Tibial artery (tissue), 4 donors: ENCODE measurements at places on chromosomes 12 and 14.

DNA sequence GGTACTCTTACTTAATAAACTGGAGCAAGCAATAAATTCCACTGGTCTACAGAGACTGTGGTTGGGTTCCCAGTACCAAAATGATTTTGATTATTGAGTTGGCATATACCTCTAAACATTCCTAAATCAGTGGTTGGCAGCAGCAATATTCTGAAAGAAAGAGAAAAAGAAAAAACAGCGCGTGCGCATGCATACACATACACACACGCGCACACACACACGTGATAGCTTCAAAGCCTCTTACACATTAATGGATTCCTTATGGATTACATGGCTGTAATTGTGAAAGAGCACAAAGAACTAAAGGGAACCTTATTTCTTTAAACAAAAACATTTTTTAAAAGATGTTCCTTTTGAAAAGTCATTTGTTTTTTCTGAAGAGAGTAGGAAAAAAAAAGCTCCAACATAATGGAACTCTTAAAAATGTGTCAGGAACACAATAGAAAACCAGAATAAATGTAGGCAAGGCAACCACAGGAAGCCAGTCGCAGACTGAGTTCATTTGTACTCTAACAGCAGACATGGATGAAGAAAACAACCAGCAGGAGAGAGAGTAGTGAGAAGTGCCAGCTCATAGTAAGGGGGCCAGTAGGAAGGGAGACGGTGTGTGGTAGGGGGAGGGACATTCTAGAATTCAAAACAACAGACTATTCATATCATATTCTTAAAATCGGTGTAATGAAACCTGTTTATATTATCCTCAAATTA lies 80.0 kb downstream of the DRAM1 start:
- DNase-seq, result no peak
- no peak overlapping the region for H3K4me3 ChIP-seq
- H3K4me1 ChIP-seq, result no peaks in the 10 kb centered on the region

- no peaks in the 10 kb centered on the region for H3K27me3 ChIP-seq
- H3K4me1 ChIP-seq, result no peaks in the 10 kb centered on the region
- no peak overlapping the region for H3K27ac ChIP-seq
- no peak for DNase-seq
- no peak overlapping the region for H3K4me3 ChIP-seq
Measured at GRCh38 chr12:129193263-129193871, 340.1 kb downstream of the GLT1D1 start.

DNA sequence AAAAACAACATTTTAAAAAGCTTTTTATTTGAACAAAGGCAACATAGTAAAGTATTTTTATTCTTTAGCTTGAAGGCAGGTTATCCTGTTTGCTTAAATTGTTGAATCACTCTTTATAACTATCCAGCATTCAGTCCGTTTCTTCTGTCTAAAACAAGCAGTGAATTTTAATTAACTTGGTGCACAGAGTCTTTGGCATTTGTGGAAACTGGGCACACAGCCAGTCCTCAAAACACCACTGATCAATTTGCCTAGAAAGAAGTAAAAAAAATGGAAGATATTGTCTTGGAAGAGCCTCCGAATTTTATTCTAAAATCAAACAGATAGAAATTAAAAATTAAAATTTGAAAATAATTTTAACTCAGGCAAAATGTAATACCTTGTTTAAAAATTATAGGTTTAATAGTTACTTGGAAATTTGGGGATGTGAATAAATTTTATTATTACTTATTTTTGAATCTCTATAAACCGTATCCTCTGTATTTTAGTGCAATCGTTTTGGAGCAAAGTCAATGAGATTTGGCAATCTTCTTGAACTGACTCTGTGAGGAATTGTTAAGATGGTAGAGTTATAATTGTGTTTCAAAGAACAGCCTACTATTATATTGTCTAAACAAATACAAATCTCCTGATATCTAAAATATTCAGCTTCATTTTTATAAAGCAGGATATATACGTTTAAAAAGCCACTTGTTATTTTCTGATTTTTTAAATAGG lies 927.0 kb downstream of the SLC16A7 start:
- no peaks in the 10 kb centered on the region for H3K4me1 ChIP-seq
- no peak overlapping the region for H3K4me3 ChIP-seq
- no peaks in the 10 kb centered on the region for H3K27me3 ChIP-seq
- H3K27ac ChIP-seq, result no peak overlapping the region

- no peak overlapping the region for H3K27ac ChIP-seq
- H3K27me3 ChIP-seq, result no peaks in the 10 kb centered on the region
- no peak overlapping the region for H3K4me3 ChIP-seq
- no peaks in the 10 kb centered on the region for H3K36me3 ChIP-seq
Measured at GRCh38 chr14:30876692-30877091, 2.3 kb downstream of the COCH start.

DNA sequence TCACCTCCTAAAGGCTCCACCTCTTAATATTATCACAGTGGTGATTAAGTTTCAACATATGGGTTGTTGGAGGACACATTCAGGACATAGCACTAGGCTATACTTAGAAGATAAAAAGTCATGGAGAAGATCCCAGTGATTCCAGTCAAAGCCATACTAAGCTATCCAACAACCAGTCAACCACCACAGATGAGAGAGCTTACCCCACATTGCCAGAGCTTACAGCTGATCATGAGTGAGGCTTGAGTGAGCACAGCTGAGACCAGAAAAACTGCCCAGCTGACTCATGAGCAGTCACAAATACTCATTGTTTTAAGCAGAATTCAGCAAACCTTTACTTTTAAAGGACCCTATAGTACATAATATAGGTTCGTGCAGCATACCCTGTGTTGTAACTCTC lies 85.1 kb downstream of the DRAM1 start:
- no peak for DNase-seq
- H3K27ac ChIP-seq, result no peak overlapping the region
- H3K4me3 ChIP-seq, result no peak overlapping the region

DNA sequence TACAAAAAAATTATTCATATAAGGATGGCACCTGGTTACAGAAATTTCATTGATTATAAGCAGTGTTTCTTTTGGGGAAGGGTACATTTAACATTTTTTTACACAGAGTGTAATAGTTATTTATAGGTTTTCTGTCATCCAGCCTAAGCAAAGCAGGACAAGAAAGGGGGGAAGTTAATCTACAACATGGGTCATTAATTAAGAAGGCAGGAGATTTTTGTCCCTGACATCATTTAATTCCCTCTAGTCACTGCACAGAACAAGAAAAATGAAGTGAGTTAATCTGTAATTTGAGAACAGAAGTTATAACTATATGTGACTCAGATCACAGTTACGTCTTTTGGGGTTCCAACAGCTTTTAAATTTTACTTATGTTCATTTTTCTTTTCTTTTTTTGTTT lies 173.4 kb downstream of the PTPRO start:
- H3K4me3 ChIP-seq, result no peak overlapping the region
- no peak for DNase-seq
- no peaks in the 10 kb centered on the region for H3K27me3 ChIP-seq
- H3K27ac ChIP-seq, result no peak overlapping the region
- H3K4me1 ChIP-seq, result no peaks in the 10 kb centered on the region

DNA sequence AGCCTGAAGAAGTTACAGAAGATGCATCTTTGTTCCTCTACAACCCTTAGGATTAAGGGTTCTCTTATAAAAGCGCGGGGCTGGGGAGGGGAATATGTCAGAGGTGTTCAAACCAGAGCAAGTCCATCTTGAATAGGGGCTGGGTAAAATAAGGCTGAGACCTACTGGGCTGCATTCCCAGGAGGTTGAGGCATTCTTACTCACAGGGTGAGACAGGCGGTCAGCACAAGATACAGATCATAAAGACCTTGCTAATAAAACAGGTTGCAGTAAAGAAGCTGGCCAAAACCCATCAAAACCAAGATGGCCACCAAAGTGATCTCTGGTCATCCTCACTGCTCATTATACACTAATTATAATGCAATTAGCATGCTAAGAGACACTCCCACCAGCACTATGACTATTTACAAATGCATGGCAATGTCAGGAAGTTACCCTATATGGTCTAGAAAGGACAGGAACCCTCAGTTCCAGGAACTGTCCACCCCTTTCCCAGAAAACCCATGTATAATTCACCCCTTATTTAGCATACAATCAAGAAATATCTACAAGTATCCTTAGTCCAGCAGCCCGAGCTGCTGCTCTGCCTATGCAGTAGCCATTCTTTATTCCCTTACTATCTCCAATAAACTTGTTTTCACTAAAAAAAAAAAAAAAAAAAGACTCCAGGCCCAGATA lies 108.1 kb upstream of the FOXN3 start:
- H3K27ac ChIP-seq, result no peak overlapping the region
- no peak overlapping the region for H3K4me3 ChIP-seq
- no peaks in the 10 kb centered on the region for H3K27me3 ChIP-seq
- no peaks in the 10 kb centered on the region for H3K36me3 ChIP-seq

DNA sequence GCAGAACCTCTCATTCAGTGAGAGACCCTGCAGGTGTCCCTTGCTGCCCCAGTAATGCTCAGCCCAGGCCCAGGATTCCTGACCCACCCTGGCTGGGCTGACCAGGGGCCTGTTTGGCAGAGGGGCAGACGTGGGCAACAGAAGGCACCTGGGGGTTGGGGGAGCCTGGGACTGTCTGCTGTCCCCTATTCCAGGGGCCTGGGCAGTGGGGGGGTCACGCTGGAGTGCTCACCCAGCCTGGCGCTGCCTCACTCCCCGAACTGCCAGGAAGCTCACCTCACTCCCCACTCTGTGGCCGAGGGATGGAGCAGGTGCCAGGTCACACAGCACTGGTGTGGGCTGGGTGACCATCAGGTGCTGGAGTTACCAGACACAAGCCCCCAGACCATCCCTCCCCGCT lies 22.6 kb upstream of the NUDT14 start:
- H3K27ac ChIP-seq, result no peak overlapping the region
- H3K36me3 ChIP-seq, result no peaks in the 10 kb centered on the region
- DNase-seq, result no peak
- no peak overlapping the region for H3K4me3 ChIP-seq
- peaks cover 45% of the 10 kb centered on the region for H3K4me1 ChIP-seq

DNA sequence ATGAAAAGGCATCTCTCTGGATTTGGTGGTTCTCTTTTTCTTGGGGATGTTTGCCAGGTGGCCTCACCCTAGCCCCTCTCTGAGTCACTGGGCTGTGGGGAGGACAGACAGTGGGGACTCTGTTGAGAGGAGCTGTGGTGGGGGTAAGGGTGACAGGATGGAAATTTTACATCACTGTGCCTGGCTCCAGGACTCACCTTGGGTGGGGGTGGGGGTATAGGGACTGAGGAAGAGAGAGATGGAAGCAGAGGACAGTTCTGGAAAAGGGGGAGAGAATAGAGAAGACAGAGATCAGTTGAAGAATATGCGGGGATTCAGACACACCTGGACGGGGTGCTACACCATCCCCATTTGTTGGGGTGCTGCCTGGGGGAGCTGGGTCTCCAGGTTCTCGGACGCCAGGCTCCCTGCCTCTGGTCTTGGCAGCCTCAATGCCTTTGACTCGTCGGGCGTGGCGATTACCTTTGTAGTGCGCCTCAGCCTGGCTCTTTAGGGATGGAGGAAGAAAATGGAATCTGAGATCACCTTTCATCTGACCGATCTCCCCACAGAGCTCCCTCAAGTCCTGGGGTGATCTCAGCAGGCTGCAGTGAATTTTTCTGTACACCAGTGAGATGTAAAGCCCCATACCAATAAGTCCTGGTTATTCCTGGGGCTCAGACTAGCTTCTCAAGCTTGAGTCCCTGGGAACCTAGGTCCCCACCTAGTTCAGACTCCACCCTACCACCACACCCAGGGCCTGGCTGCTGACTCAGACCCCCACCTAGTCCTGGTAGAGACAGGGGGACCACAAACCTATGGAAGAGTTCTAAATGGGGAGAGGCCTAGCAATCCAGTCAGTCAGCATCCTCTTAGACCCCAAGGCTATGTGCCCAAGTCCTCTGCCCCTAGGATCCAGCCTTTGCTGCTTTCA lies 9.6 kb upstream of the GPR84 start:
- H3K4me3 ChIP-seq, result no peak overlapping the region
- no peak overlapping the region for H3K27ac ChIP-seq
- H3K4me1 ChIP-seq, result peaks cover 53% of the 10 kb centered on the region
- no peak for DNase-seq

DNA sequence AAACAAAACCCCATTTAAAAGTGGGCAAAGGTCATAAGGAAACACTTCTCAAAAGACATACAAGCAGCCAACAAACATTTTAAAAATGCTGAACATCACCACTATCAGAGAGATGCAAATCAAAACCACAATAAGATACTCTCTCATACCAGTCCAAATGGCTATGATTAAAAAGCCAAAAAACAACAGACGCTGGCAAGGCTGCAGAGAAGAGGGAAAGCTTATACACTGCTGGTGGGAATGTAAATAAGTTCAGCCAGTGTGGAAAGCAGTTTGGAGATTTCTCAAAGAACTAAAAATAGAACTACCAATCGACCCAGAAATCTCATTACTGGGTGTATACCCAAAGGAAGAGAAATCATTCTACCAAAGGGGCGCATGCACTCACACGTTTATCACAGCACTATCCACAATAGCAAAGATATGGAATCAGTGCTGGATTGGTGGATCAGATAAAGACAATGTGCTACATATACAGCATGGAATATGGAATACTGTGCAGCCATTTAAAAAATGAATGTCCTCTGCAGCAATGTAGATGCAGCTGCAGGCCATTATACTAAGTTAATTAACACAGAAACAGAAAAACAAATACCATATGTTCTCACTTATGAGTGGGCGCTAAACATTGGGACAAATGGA lies 102.1 kb upstream of the DAAM1 start:
- DNase-seq, result no peak
- no peaks in the 10 kb centered on the region for H3K36me3 ChIP-seq
- no peaks in the 10 kb centered on the region for H3K4me1 ChIP-seq

GRCh38 chr12:12564911-12565310 lies 2.2 kb upstream of the DUSP16 start:
- peaks cover 20% of the 10 kb centered on the region for H3K4me1 ChIP-seq
- no peak overlapping the region for H3K27ac ChIP-seq
- H3K27me3 ChIP-seq, result no peaks in the 10 kb centered on the region

GRCh38 chr14:78644824-78645559 lies 474.8 kb downstream of the NRXN3 start:
- no peaks in the 10 kb centered on the region for H3K27me3 ChIP-seq
- DNase-seq, result no peak
- no peaks in the 10 kb centered on the region for H3K36me3 ChIP-seq
- H3K4me1 ChIP-seq, result no peaks in the 10 kb centered on the region
- no peak overlapping the region for H3K4me3 ChIP-seq

DNA sequence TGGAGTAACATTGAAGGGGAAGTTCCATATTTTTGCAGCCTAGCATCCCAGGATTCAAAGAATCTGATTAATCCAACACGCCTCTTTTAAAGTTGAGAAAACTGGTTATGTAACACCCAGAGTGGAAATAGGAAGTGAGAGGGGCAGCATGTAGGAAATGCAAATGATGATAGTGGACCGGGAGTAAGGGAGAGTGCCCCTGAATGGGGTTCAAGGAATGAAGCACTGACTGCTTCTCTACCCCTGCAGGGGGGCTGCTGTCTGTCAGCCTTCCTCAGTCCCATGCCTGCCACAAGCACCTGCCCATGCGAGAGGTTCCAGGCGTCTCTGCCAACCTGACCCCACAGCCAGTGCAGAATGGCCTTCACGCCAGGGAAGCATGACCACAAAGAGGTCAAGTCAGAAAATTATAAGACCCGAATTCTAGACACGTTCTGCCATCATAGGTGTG lies 126.5 kb upstream of the CCND2 start:
- no peaks in the 10 kb centered on the region for H3K4me1 ChIP-seq
- H3K36me3 ChIP-seq, result no peaks in the 10 kb centered on the region
- no peak overlapping the region for H3K27ac ChIP-seq
- DNase-seq, result no peak
- no peaks in the 10 kb centered on the region for H3K27me3 ChIP-seq
